ENCODE measurements at places on chromosomes 2 and 18.
A peak's percentile ranks its signal among the peaks of the same experiment; 100 is the strongest.

GRCh38 chr2:120539937-120540718 is 194.2 kb downstream of the INHBB start:
- DNase-seq: no peak

DNA sequence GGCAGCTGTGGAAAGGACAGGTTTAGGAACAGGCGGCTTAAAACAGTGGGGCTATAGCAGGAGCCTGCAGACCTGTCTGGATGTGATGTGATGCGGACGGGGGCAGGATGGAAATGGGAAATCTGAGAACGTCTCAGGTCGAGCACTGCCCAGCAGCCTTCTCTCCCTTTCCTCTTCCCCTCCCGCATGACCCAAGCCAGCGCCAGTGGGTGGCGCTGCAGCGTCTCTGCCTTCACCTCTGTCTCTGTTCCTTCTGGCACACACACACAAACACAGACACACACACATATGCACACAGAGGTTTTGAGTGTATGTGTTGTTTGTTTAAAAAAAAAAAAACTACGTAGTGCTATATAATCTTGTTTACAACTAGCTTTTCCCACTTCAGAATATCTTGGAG is 82.0 kb upstream of the SLC66A3 start:
- peak; percentile 42 for DNase-seq

- DNase-seq: no peak
These were observed 1139.4 kb upstream of the GYPC start for GRCh38 chr2:125516496-125517109.

DNA sequence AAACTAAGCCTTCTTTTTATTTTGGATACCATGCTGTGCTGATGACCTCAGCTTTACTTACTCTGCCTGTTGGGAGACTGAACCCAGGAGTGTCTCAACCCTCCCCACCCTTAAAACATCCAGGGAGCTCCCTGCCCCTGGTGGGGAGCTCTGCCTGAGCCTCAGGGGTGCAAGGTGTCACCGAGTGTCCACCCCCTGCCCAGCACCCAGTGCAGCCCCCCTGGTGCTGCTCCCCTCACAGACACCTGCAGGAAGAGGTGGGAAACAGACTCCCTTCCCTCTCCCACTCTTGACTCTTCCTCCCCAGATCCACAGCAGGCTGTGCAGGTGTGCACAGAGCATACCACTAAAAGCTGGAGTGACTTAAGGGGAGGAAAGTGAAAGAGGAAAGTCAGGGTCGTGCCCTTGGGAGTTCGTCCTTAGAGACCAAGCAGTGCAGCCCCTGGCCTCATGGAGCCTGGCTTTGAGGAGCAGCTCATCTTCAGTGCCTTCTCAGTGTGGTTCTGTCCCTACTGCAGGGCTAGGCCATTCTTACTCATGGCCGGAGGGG is 51.3 kb downstream of the MYO7B start:
- DNase-seq: no peak

DNA sequence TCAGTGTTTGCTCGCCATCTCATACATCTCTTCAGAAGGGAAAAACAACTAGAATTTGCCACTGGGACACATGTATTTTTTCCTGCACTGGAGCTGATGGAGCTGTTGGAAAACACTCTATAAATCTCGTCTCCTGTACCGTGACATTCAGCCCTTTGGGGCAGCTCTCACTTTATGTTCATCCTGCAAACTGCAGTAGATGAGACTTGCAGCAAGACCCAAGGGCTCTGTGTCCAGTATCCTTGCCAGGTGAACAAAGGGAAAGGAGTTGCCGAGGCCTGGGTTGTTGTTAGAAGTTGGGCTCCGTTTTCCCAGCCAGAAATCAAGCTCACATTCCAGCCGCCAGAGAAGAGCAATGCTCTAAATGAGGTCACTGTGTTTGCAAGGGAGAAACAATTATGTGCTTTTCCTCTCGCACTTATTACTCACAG is 285.1 kb downstream of the SLC4A3 start:
- DNase-seq: no peak

GRCh38 chr2:218137514-218137913 is 11.7 kb downstream of the CXCR2 start:
- DNase-seq: no peak

DNA sequence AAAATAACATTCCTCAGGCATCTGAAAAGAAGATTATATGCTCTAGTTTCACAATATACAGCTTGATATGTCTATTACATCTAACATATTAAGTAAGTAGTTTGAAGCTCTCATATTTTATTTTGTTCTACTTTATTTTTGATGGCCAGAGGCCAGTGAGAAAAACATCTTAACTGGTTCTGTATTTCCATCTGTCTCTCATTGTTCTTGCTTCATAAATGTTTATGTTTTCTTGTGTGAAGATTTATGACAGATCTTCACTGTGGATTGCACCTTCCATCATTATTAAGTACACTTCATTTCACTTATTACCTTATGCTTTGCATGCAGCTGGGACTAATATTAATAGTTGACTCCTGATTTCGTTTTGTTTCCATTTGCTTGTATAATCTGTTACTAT is 511.2 kb downstream of the TSN start:
- no peak for DNase-seq

- no peak for DNase-seq
These were observed 12.1 kb downstream of the HK2 start for GRCh38 chr2:74845991-74846390.

GRCh38 chr2:55232084-55232862 is at the start of the genes CLHC1 and RPS27A:
CLHC1 (minus strand) TSS chr2:55232293; CDS start chr2:55222411, 9,882 bp downstream.
RPS27A (plus strand) TSS chr2:55232688; CDS start chr2:55232825, 137 bp downstream.
- DNase-seq: peak; percentile 92

DNA sequence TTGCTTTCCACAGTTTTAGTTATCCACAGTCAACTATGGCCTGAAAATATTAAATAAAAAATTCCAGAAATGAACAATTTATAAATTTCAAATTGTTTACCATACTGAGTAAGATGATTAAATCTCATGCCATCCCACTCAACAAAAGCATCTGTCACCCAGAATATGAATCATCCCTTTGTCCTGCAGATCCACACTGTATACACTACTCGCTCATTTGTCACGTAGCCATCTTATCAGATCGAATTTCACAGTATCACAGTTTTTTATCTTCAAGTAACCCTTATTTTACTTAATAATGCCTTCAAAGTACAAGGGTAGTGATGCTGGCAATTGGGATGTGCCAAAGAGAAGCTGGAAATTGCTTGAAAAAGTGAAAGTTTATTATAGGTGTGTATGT is 291.8 kb upstream of the LRATD1 start:
- no peak for DNase-seq

DNA sequence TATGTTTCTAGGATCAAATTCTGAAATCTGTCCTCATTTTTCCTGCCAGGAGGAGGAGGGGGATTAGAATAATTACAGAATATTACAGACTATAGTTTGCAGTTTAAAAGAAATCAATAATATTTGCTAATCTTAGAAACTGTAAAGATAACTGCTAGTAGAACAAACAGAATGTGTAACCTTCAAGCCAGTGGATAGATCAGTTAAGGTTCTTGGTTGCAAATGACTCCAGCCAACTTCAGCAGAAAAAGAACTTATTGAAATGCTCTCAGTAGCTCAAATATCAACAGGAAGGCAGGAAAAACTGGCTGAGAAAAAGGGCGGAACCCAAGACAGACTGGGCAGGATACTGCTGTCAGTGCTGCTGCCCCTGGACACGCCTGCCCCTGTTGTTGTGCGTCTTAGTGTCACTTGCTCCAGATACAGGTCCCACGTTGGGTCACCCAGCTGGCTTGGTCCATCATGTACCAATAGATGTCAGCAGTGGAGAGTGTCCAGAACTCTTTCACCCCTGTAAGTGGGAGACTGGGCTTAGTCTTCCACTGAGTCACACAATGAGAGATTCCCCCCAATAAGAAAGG is 10.2 kb downstream of the NMUR1 start:
- no peak for DNase-seq

GRCh38 chr18:80006724-80007123 is 18.4 kb upstream of the TXNL4A start:
- DNase-seq: no peak

DNA sequence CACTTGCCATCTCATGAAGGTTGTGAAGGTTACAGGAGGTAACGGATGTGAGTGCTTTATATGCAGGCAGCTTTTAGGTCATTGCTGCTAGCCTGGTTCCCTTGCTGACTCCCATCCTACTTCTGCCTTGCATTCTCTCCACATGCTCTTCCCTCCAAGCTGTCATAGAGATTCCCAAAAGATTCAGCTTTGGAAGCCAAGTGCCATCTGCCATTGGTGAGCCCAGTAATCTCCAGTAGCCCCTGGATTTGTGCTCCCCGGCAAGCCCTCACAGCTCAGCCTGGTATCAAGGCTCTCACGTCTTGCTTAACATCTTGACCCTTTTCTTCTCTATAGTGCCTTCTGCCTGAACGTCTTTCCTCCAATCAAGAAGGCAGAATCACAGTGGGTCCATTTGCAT is 61.6 kb downstream of the MYT1L start:
- DNase-seq: no peak

DNA sequence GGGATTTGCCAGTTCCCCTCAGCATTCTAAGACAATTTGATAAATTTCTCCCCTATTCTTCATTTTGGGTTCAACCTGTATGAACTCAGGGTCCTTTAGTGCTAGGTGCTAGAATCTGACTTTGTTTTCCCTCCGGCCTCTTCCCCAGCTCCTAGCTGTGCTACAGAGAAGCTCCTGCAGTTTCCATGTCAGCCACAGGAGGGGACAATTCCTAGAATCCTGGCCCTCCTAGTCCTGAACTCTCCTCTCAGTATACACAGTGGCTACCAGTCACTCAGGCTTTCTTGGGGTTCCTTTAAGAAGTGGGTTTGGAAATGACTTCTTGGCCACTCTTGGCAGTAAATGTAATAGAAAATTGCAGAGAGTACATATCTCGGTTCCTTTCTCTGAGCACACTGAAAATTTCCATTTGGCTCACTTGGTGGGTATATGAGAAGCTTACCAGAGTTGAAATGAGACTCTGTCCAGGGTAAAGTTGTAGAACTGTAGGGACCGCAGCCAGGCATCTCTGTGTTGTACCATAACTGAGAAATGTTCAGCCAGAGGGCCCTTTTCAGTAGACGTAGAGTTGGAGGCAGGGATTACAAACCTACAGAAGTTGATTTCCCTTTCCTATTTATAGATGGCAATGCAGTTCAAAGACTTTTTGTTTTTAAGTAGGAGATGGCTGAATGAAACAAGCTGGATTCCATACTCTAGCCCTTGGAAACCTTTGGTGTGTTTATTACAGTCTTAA is 5.0 kb upstream of the CHST10 start:
- peak; percentile 47 for DNase-seq

DNA sequence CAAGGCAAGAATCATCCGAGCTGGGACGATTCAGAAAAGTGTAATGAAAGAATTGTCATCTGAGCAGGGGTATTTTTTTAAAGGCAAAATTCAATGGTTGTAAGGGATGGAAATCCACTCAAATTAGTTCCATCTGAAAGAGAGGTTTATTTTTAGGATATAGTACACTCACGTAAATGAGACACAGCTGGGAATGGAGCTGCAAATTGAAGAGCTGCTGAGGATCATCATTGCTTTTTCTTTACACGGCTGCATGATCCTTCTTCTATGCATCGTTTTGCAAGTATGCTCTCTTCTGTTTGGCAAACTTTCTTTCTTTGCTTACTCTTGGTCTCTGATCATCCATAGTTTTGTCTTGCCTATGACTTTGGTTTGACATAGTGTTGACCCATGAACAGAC is 27.4 kb upstream of the CUL3 start:
- DNase-seq: no peak

GRCh38 chr2:49831698-49832367 is 677.5 kb upstream of the FSHR start:
- DNase-seq: no peak
